Urinary bladder (tissue), 4 donors: ENCODE measurements at places on chromosomes 6 and 20. TPM values are rescaled to one million over a fixed set of nuclear protein-coding genes. Genes with fewer than 3 reads are reported as not detected.

DNA sequence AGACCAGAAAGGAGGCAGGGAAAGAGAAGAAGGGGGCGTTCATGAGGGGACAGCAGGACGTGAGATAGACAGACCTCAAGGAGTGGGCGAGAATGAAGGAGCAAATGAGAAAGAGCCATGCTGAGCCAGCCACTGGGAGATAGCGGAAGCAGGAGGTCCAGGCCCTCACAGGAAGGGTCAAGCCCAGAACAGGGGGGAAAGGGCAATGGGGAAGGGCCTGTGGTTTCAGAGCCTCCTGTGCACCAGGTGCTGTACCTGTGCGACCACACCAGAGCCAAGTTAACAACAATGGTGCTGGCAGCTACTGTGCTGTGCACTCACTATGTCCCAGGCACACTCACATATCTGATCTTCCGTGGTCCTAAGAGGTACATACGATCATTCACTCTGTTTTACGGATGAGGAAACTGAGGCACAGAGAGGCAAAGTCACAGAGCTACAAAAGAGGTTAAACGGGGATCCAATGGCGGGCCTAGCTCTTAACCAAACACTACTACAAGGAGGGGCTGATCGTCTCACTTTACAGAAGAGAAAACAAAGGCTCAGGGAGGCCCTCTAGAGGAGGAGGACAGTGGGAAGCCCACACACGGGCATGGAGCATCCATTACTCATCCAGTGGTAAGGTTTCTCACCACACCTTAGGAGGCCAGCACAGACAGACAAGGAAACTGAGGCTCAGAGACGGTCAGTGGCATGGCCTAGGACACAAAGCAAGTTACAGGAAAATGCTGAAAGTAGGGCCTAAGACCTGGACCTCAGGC is 129.1 kb downstream of the PREX1 start:
- no peak for DNase-seq

DNA sequence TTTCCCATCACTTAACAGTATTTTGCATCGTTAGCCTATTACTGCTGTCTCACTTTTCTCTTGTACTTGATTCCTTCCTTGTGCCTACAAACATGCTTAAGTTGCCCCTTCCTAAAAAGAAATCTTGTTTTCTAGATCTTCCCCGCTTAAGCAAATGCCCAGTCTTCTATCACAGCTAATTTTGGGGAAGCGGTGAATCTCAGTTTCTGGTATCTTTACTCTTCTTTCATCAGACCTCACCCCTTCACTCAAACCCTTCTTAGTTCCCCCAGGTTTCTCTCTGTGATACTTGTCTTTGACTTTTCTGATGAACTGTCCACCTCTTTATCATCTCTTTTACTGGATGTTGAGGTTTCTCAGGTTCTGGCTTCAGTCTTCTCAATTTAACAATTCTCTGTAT is 14.2 kb downstream of the VAPB start:
- DNase-seq: no peak

GRCh38 chr6:35188886-35189285 is 24.9 kb upstream of the SCUBE3 start:
- no peak for DNase-seq

GRCh38 chr6:144466716-144467115 is 181.6 kb downstream of the UTRN start:
- DNase-seq: no peak

- no peak for DNase-seq
These were observed 38.1 kb downstream of the UQCC1 start for GRCh38 chr20:35373661-35374060.

DNA sequence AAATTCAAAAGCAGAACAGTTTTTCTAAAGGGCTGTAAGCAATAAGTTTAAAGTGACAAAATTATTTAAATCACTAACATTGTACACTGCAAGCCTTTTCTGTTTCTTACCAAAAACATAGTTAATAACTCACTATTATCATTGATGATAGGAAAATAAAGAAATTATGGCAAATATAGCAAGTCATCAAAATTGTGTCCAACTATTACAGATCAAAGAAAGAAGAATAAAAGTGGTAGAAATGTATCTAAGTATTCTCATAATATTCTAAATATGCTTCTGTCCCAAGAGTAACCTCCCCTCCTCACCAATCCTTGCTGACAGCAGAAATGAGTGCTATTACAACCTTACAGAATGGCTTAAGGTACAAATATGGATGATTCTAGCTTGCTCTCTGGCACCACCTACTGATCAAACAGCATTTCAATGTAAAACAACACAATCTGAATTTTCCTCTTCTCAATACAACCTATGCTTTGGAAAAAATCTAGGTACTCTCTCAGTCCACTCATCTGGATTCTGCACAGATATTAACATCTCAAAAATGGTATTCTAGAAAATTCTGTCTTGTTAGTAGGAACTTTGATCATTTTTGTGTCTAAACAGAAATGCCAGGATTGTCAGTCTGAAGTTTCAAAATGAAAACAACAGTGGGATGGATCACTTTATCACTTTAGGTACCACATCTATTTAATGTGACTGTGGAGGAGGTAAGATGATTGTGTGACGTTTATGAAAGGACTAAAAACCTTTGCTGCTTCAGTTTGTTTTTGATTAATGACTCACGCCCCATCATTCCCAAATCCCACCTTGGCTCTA is 40.9 kb downstream of the ZFP64 start:
- DNase-seq: peak; percentile 6

GRCh38 chr6:25138934-25139415 is 140.2 kb upstream of the CARMIL1 start:
- no peak for DNase-seq

NNAT gene
- total RNA-seq: 31.4 TPM

BCAS1 gene
- total RNA-seq: 28.1 TPM

HLA-DQA1 gene
- total RNA-seq: 16.0 TPM

LIN28B gene
- 0.37 TPM for total RNA-seq
